ENCODE measurements at places on chromosomes 6 and 20.

- no peak for DNase-seq
These were observed 76.3 kb upstream of the GGTLC1 start for GRCh38 chr20:24064915-24065314.

DNA sequence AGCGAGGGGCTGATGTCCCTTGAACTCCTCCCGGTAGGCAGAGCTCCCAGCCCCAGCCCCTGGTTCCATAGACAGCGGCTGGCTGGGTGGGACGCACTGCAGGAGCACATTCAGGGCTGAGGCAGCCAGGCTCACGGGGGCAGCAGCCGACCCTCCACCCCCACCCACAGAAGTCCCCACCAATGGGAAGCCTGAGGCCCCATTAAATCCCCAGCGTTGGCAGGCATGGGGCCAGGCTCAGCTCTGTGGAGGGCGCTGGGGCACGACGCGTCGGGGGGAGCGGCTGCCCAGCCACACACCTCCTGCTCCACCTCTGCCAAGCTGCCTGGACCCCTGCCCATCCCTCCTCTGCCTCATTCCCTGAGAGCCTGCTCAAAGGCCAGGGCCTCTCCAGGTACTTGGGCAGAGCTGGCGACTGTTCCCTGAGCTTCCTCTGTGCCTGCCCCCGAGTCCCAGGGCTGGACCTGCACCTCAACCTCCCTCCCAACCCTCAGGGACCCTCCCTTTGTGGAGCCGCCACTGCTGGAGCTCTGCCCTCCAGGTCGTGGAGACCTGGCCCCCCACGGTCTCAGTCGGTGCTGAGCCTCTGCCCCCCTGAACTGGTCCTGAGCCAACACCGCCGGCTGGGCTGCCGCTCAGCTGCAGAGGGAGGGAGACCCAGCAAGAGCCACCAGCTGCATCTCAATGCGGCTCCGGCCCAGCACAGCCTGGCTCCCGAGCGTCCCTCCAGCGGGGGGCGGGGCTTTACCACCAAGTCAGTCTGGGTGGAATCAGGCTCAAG lies 9.1 kb downstream of the CHRNA4 start:
- DNase-seq, result no peak

- DNase-seq, result no peak
These were observed 380.3 kb upstream of the ARID1B start for GRCh38 chr6:156396791-156397418.

DNA sequence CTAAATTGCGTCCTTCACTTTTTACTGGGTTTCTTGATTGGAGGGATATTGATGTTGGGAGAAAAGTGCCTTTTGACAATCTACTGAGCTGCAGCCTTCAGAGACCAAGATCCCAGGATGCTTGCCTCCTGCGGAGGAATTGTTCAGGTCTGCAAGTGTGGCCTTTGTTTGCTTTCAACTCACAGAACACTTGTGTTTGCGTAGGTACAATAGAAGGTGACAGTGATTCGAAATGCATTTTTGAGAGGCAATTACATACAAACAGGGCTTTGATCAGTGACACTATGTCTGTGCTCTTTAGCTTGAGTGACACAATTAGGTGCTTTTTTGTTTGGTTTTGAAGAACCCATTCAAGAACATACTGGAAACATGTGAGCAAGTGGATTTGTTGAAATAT lies 600.6 kb downstream of the QKI start:
- no peak for DNase-seq

- DNase-seq, result peak; percentile 65
These were observed 174.1 kb downstream of the DOK5 start for GRCh38 chr20:54649511-54649962.

All from mesothelial cell of epicardium (in vitro differentiated cells).